ENCODE measurements at places on chromosomes 1 and 21.
A peak's percentile ranks its signal among the peaks of the same experiment; 100 is the strongest.

- no peak for DNase-seq
These were observed 40.4 kb downstream of the SKI start for GRCh38 chr1:2268285-2269056.

DNA sequence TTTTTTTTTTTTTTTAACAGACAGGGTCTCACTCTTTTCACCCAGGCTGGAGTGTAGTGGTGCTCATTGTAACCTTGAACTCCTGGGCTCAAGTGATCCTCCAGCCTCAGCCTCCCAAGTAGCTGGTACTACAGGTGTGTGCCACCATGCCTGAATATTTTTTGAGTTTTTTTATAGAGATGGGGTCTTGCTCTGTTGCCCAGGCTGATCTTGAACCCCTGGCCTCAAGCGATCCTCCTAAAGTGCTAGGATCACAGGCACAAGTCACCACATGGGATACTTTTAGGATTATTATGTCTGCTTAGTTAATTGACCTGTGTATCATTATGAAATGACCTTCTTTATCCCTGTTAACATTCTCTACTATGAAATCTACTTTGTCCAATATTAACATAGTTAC is 38.0 kb downstream of the RASSF5 start:
- no peak for DNase-seq

GRCh38 chr1:159831412-159832141 is 4.9 kb downstream of the SLAMF8 start:
- no peak for DNase-seq

DNA sequence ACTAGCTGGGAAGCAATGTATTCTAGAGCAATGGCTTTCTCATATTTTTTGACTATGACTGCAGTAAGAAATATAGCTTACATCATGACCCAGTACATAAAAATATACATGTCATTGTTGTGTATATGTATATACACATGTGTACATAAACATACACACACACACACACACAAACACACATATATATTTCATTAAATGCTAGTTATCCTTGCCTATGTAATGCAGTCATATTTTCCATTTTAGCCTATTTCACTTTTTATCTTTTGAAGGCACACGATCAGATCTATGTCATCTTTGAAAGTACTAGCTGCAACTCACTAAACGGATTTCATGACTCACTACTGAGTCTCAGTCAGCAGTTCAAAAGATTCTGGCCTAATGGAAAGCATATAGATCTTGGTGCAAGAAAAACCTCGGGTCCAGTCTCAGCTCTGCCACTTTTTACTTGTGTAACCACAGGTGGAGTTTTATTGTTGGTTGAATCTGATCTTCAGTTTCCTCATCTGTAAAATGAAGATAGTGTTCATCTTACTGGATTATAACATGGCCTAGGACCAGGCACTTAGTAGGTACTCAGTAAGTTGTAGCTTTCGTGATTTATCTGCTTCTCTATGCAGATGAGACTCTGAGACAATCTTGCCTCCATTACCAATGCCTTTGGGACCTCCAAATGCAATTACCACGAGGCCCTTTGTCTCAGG is 325.6 kb downstream of the RRAGC start:
- DNase-seq, result no peak

GRCh38 chr21:29661672-29662442 is 277.9 kb downstream of the GRIK1 start:
- no peak for DNase-seq

- DNase-seq, result no peak
These were observed 97.9 kb downstream of the DISP1 start for GRCh38 chr1:222912730-222913129.

- DNase-seq, result no peak
These were observed 41.7 kb downstream of the PLXNA2 start for GRCh38 chr1:208202333-208202995.

DNA sequence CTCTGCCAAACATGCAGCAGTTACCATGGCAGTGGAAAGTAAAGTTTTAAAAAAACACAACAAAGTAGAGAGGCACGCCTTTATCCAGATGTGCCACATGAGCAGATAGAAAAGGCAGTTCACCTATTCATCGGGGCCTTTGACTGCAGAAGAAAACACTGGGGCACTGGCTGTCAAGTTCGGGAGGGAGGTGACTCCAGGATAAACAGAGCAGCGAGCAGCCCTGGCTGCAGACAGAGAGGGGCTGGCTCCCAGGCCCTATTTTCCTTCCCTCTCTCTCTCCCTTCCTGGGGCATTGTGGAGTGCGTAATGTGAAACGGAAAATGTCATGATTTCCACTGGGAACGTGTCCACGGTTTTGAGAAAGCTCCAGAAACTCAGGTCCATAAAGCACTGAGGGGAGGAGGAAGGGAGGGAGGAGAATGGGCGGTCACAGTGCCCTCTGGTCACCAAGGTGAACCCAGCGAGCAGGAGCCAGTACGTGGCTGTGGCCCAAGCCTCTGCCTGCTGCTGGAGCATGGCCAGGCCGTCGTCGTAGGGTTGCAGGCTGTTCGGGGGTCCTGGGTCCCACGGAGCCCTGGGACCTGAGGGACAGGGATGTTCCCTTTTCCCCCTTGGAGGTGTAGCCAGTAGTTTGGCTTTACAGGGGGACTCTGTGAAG is 114.7 kb upstream of the IRF2BP2 start:
- DNase-seq, result no peak

GRCh38 chr1:1157426-1157913 is 16.2 kb upstream of the TTLL10 start:
- DNase-seq, result peak; percentile 24

DNA sequence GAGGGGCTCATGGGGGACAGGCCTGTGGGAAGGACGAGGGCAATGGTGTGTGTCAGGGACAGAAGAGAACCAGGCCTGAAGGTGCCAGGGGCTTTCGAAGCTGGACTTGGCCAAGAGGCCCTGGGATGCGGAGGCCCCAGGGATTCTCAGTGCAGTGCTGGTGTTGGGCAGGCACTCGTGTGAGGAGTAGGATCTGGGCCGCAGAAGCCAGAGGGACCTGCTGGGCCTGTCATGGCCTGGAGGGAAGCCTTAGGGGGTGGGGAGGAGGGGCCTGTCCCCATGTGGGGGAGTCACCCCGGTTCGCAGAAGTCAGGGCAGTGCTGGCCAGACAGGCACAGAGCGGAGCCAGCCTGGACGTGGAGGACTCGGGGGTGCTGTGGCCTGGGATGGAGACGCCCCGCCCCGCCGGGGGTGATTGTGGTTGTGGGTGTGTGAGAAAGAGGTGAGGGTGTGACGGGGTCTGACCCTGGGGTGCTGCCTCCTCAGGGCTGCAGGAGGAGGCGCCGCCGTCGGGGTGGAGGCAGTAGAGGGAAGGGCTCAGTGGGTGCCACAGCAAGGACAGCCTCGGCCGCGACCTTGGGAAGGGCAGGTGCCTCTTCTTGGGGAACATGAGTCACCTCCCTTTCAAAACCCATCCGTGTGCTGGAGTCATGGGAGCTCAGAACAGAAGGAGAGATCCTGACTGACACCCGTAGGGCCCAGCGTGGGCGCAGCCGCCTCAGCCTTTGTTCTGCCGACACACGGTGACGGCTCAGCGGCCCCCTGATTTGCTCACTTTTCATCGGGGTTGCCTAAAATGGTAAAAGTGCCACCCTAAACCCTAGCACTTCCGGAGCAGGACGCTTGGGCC is 33.9 kb downstream of the FAAP20 start:
- no peak for DNase-seq

GRCh38 chr1:33895396-33895795 is 31.5 kb downstream of the HMGB4 start:
- DNase-seq, result no peak

- DNase-seq, result no peak
These were observed 45.0 kb upstream of the PDE9A start for GRCh38 chr21:42608446-42608845.

DNA sequence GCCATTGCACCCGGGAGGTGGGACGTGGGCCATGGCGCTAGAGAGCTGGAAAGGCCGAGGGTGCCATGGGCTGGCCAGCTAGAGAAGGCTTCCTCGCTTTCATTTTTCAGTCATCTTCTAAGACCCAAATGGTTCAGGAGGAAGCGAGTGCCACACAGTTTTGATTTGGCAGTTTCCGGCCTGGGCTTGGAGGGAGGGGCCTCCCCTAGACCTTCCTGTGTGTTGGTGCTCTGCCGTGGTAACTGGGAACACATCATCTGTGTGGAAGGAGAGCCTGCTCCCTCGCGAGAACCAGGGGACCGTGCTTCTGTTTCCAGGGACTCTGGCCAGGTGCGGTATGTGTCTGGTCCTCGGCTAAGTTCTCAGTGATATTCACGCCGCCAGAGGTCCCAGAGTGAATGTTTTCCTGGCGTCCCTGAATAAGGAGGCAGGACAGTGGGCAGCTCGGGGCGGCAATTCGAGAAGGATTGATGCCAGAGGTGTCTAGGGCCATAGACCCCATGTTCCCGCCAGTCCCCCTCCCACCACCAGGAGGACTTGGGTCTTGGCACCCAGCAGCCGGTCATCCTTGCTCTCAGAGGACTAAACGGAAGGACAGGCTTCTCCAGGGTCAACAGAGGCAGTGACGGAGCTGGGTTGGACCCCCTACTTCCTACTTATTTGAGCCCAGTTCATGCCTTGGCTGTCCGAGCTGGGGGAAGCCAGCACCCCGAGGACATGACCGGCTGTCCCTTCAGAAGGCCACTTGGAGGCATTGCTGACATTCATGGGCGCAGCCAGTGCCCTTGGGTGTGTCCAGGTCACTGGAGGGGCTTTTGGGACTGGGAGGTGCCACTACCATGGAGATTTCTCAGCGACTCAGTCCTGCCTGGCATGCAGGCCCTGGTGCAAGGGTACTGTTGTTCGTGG is 2.7 kb upstream of the NPHP4 start:
- no peak for DNase-seq

- DNase-seq, result no peak
These were observed 68.8 kb upstream of the SSX2IP start for GRCh38 chr1:84758968-84759491.

DNA sequence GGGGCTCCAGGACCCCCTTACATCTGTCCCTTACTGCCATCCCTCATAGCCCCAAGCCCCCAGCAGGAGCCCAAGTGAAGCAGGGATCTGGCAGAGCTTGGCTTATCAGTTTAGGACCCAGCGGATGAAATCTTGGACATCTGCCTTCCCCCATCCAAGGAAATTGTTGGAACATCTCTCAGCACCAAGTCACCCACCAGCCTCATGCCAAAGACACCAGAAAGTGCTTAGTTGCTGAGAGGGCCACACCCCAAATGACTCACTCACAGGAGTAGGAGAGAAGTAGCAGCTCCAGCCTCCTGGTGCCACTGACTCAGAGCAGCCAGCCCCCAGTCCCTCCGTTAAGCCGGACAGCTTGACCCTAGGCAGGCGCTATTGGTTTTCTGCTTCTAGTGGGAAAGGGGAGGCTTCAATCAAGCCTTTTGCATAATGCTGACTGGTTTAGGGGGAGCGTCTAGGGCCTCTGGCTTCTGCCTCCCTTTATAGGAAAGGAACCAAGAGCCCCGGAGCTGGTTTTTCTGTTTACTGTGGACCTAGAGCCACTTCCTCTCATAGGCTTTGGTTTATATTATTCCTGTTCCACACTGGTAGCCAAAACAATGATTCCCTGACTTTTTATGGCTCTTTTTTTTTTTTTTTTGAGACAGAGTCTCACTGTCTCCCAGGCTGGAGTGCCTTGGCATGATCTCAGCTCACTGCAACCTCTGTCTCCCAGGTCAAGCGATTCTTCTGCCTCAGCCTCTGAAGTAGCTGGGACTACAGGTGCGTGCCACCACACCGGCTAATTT is 114.2 kb upstream of the IPO9 start:
- peak; percentile 99 for DNase-seq

DNA sequence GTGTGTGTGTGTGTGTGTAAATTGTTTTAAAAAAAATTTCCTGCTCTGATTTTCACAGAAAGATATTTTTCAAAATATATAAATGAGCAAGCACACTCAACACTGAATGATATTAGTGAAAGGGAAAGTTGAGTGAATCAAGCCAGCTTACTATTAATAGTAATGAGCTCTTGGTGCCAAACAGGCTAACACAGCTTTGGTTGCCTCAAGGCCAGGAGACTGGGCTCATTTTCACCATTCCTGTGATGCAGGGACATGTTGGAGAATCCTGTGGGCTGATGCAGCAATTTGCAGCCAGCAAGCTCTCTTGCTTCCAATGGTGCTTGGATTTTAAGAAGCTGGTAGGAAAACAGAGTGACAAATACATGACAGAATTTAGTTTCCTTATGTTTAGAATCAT is 30.2 kb downstream of the PLA2G4A start:
- DNase-seq, result peak; percentile 52

DNA sequence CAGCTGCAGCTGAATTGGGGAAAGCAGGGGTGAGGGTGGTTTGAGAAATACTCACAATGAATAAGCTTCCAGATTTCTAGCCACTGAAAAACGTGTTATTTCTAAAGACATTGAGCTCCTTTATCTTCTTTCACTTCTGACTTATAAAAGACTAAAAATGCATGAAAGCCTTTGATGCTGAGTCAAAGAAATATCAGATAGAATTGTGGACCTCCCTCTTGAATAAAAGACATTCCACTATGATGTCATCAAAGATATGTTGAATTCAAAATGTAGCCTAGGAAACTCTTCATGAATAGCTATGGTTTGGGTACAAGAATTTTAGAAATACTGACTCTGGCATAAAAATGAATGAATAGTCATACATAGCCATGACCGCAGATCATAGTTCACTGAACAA is 44.7 kb upstream of the COL24A1 start:
- DNase-seq, result no peak

GRCh38 chr1:34690269-34690668 is 64.6 kb upstream of the GJB5 start:
- no peak for DNase-seq

- DNase-seq, result no peak
These were observed 75.2 kb upstream of the TEKT2 start for GRCh38 chr1:36008546-36009197.

- no peak for DNase-seq
These were observed 405.4 kb downstream of the PTPRC start for GRCh38 chr1:199044191-199044590.

GRCh38 chr1:214476229-214476985 is 75.0 kb downstream of the PTPN14 start:
- DNase-seq, result no peak

GRCh38 chr1:230117694-230118093 is 50.7 kb downstream of the GALNT2 start:
- DNase-seq, result no peak

DNA sequence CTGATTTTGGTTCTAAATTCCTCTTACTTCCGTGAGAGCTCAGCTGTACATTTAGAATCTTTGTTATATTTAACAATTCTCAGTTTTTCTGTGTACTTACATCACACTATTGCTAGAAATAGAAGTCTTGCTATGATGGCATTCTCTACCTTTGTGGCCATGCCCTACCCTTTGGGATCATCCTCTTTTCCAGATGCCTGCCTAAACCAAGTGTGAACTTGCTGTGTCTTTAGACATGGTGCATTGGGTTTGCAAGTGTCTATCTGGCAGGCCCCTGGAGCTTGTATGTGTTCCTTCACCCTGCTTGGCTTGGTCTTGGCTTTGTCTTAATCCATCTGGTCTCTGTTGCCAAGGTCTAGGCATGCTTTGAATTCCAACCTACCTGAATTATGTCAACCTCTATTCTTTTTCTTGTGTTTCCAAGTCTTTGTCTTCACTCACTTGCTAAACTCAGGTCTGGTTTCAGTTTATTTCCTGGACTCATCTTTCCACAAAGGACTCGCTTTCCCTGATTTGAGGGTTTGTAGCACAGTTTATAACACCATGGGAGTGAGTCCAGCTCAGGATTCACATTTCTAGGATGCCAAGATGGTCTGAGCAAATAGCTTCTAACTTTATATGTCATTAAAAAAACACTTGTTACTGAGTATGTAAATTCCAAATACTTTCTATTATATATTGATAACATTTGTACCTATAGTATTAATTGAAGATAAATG is 20.6 kb upstream of the APOBEC4 start:
- no peak for DNase-seq

Data from AG04449 (cell line).